NCI-H2107 (cell line): ENCODE measurements at places on chromosomes 7 and 10.

- DNase-seq = peak; percentile 3
These were observed 119.4 kb downstream of the GNAT3 start for GRCh38 chr7:80392229-80393169.

DNA sequence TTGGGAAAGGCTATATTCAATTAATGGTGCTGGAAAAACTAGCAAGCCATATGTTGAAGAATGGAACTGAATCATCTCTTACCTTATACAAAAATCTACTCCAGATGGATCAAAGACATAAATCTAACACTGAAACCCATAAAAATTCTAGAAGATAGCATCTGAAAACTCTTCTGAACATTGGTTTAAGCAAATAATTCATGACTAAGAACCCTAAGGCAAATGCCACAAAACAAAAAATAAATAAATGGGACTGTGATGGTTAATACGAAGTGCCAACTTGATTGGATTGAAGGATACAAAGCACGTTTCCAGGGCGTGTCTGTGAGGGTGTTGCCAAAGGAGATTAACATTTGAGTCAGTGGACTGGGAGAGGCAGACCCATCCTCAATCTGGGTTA, 1130.0 kb downstream of the DNAJB9 start:
- no peak for DNase-seq

DNA sequence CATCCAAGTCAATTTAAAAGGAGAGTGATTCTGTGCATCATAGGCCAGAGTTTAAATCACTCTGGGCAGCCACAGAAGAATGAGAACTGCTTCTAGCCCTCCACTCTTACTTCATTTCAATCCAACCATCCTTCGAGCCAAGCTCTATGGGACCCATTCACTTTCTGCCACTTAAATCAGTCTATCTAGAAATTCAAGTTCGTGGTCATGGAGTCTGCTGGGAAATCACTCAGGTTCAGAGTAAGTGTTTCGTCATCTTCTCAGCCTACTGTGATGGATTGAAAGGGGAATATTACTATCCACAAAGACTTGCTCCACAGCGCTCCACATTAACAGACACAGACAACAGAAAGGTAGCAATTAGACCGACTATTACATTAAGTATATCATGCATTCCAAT, 4.6 kb downstream of the DCLRE1C start:
- no peak for DNase-seq

DNA sequence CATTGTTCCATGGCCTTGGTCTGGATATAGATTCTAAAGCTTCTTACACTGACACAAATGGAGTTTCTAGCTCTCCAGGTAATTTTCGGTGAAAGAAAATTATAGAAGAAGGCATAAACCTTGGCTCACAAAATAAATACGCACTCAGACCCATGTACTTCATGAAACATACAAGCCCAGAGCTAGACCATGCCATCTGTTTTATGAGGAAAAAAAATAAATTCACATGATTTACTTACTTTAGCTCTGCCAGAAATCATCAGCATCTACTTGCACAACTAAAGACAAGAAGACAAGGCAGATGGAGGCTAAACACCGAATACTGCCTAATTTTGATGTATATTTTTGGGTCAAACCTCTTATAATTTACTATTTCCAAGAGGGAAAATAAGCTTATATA, 197.4 kb upstream of the KLF14 start:
- no peak for DNase-seq
